ENCODE measurements at places on chromosomes 16 and 17.

DNA sequence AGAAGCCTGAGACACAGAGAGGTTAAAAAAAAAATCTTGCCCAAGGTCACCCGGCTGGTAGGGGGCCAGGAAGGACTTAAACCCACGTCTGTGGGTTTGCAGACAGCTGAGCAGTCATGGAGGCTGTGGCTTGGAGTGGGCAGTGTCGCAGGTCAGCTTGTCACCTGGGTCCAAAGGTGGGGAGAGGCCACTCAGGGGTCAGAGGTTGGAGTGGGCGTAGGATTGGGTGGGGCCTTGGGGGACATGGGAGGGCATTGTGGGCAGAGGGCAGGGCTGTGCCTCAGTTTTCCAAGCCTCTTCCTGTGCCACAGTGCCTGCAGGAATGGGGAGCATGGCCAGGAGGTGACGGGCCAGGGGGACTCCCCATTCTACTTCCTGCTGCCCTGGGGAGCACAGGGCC is 2.0 kb upstream of the NDRG4 start:
- no peak for DNase-seq

GRCh38 chr17:49915670-49916069 is 53.3 kb upstream of the DLX4 start:
- no peak for DNase-seq

DNA sequence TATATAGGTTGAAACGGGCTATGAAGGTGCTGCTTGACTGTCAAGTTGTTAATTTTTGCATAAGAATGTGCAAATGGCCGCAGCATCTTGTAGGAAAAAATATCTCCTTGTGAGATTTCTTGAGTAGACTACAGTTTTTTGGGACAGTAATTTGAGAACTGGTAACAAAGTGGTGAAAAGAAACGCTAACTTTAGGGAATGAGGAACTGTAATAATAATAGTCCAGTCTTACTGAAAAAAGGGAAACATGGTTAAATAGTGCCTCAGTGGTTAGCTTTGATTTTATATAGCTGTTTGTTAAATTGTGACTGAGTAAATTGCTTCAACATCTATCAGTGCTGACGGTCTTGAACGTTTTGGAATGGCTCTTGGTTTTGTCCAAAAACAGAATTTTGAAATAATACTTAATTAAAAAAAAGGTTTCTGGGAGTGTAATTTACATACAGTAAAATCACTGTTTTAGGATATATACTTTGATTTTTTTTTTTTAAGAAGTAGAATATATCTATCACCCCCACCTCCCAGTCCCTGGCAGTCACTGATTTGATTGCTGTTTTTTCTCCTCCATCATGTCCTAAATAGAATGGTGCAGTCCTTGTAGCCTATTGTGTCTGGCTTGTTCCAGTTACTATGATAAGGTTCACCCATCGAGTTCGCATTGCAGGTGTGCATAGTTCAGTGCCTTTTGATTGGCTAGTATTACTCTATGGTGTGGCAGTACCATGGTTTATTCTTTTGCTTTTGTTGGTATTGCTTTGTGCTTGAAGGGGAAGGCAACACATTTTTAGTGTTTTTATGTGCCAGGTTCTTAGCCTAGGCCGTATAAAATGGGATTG is 2.8 kb downstream of the HAPSTR1 start:
- DNase-seq: no peak

- DNase-seq: no peak
Observed at GRCh38 chr17:16083223-16083622, 83.6 kb downstream of the TTC19 start.
